ENCODE measurements at places on chromosomes 1 and 21.

- DNase-seq, result no peak
These were observed 73.5 kb downstream of the SIK1 start for GRCh38 chr21:43353282-43354025.

DNA sequence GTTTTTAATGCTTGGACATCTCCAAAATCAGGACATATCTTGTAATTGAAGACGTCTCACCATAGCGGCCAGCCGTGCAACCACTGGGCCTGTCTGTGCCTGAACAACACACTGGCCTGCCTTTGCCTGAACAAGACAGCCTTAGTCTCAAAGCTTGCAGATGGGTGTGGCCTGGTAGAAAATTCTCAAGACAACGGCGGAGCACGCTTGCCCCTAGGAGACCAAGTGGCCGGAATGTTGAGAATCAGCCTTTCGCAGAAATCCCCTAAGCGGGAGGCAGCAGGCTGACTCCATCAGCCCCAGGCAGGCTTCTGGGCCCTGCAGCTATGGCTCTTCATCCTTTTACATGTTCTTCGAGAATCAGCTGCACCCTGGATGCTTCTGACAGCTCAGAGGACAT lies 98.0 kb upstream of the C1orf174 start:
- DNase-seq, result no peak

DNA sequence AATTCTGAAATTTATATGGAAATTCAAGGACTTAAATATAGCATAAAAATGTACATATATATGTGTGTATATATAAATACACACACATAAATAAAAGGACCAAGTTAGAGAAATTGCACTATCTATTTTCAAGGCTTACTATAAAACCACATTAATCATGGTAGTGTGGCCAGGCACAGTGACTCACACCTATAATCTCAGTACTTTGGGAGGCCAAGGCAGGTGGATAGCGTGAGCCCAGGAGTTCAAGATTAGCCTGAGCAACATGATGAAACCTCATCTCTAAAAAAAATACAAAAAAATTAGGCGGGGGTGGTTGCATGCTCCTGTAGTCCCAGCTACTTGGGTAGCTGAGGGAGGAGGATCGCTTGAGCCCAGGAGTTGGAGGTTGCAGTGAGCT lies 171.4 kb upstream of the GORAB start:
- DNase-seq, result no peak

DNA sequence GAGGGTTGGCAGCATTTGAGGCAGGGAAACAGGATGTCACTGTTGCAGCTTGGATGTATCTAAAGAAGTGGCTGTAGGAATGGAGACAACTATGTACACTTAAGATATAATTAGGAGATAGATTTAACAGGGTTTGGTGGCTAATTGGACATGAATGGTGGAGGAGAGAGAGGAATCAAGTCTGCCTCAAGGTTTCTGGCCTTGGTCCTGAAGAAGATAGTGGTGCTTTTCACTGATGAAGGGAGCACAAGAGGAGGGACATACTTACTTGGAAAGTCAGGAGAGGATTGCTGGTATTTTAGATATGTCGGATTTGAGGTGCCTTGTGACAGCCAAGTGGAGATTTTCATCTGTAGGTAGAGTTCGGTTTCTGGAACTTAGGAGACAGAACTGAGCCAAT lies 123.9 kb downstream of the ST6GALNAC3 start:
- no peak for DNase-seq

DNA sequence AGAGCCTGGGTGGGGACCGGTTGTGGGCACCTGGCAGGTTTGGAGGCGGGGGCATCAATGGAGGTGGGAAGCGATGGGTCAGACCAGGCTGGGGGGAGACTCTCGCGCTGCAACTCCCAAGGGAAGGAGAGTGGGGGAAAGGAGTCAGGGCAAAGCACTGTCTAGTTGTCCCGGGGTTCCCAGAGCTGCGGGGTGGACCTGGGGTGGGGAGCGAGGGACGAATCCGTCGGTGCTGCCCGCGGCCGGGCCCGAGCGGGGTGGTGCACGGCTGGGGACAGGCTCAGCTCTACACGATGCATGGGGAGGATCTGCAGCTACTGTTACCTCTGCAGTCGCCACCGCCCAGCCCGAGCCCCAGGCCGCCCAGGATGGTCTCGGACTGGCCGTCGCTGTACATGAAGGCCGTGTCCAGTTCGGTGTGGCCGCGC lies 427 bp downstream of the AKR7A2 start:
- DNase-seq, result no peak

- DNase-seq, result no peak
These were observed 53.8 kb upstream of the PTGFR start for GRCh38 chr1:78436961-78437360.
